ENCODE measurements at places on chromosomes 5 and 9.

- no peak for DNase-seq
Measured at GRCh38 chr9:137531099-137531765, 19.0 kb downstream of the PNPLA7 start.

DNA sequence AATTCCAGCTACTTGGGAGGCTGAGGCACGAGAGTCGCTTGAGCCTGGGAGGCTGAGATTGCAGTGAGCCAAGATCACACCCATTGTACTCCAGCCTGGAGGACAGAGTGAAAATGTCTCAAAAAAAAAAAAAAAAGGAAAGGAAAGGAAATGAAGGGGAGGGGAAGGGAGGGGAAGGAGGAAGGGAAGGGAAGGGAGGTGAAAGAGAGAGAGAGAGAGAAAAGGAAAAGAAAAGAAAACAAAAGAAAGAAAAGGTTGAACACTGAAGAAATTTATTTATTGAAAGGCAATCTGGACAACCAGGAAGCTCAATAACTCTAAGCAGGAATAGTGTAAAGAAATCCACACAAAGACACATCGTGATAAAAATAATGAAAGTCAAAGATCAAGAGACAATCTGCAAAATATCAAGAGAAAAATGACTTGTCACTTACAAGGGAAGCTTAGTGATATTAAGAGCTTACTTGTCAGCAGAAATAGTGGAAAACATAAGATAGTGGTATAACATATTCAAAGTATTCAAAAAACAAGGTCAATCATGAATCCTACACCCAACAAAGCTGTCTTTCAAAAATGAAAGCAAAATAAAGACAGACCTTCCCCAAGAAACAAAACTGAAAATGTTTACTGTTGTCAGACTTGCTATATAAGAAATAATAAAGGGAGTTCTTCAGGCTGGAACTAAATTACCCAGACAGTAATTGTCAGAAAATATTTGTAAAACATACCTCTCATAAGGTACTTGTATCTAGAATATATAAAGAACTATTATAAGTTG is 10.9 kb upstream of the RIMOC1 start:
- no peak for DNase-seq

GRCh38 chr9:14432666-14433350 is 118.9 kb upstream of the NFIB start:
- DNase-seq, result no peak

GRCh38 chr5:162503796-162504195 is 436.2 kb downstream of the GABRG2 start:
- no peak for DNase-seq

GRCh38 chr5:66807743-66808142 is 211.6 kb downstream of the MAST4 start:
- DNase-seq, result no peak

- no peak for DNase-seq
Measured at GRCh38 chr5:74629326-74629725, 11.2 kb downstream of the ENC1 start.

All from glutamatergic neuron (in vitro differentiated cells).